Lung (tissue), 17 donors: ENCODE measurements at places on chromosomes 1 and 21. TPM values are rescaled to one million over a fixed set of nuclear protein-coding genes. Genes with fewer than 3 reads are reported as not detected.
A peak's percentile ranks its signal among the peaks of the same experiment; 100 is the strongest.

DNA sequence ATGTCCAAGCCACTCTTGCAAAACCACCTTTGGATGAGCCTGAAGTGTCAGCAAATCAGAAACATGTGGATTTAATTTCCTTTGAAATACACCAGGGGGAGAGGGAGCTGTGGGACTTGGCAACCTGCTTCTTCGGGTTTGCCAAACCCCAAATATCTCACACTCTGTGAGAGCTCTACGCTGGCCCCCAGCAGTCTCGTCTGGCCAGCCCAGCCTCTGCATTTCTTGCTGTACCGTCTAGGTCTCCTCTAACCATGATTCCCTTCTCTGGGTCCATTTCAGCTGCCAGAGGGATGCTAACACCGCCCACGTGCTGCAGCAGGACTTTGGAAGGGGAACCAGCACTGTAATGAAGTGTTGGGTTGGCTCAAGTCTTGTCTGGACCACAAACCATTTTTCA lies 114.6 kb downstream of the MRPS6 start:
- H3K4me3 ChIP-seq = no peak overlapping the region
- H3K4me1 ChIP-seq = no peaks in the 10 kb centered on the region
- H3K27me3 ChIP-seq = no peaks in the 10 kb centered on the region
- H3K27ac ChIP-seq = no peak overlapping the region
- DNase-seq = peak; percentile 76

The ARHGEF2 gene
- total RNA-seq = 289 TPM

The INSRR gene
- not detected for total RNA-seq

The TFF3 gene
- total RNA-seq = 23.9 TPM

The HES2 gene
- total RNA-seq = 0.26 TPM

DNA sequence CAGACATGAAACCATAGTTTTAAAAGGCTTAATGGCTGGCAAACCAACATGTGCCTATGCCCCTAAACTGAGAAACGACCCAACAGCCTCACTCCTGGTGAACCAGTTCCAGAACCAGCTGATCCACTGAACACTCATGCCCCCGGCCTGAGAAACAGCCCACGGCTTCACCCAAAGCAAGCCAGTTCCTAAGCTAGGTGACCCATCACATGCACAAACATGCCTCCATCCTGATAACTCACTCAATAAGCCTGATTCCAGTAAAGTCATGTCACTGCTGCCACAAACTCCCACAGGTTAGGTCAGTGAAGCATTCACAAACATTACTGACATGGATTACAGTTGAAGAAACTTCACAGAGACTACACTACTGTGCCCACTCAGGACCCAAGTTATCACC lies 161.6 kb downstream of the USH2A start:
- H3K36me3 ChIP-seq = no peaks in the 10 kb centered on the region
- DNase-seq = no peak
- H3K27me3 ChIP-seq = no peaks in the 10 kb centered on the region
- no peak overlapping the region for H3K27ac ChIP-seq
- no peaks in the 10 kb centered on the region for H3K4me1 ChIP-seq
- H3K4me3 ChIP-seq = no peak overlapping the region

DNA sequence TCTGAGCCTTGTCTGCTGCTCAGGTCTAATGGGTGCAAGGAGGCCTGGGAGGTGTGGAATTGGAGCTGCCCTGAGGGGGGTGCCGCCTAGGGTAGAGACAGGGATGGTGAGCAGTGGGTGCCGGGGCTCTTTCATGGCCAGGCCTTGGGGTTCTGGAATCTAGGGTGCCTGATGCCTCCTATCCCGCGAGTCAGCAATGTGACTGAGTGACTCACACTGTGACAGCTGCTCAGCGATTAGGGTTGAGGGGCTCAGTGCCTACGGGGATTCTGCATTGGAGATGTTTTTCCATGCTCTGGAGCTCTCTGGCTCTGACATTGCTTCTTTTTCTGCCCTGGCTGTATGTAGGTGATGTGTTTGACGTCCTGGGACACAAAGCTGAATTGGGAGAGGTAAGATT lies 16.8 kb downstream of the ATP8B2 start:
- no peaks in the 10 kb centered on the region for H3K4me1 ChIP-seq
- peaks cover 27% of the 10 kb centered on the region for H3K36me3 ChIP-seq
- H3K27me3 ChIP-seq = no peaks in the 10 kb centered on the region
- H3K27ac ChIP-seq = no peak overlapping the region

DNA sequence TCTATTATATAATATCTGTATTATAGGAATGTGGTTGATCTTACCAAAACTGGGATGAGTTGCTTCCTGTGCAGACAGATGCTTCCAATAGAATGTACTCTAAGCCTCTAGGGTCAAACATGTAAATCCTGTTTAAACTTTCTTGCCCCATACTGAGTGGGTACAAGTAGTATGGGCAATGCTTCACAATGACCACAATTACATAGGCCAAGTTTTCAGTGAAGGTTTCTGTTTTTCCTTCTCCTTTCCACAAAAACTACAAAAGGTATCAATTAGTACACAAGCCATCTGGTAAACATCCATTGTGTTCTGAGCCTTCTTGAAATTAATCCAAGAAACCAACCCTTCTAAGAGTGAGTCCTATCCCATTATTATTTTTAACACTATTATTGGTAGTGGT lies 16.8 kb downstream of the OTUD7B start:
- DNase-seq = no peak
- H3K36me3 ChIP-seq = no peaks in the 10 kb centered on the region
- H3K27ac ChIP-seq = no peak overlapping the region
- H3K4me3 ChIP-seq = no peak overlapping the region
- peaks cover 23% of the 10 kb centered on the region for H3K4me1 ChIP-seq

DNA sequence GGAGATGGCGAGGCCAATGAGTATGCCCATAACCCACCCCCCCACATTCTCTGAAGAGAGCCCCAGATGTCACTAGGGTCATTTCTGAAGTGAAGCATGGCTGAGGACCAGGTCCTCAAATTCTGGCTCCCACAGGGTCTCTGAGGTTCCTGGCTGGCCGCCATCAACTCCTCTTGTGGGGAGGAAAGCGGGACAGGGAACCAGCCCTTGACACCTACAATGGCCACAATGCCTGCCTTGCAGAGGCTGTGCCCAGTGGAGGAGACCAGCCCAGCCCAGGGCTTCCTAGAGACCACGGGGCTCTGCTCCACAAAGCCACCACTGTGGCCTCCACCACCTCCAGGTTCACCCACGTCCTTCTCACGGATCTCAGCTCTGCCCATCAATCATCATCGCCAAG lies 120.1 kb upstream of the ARHGEF16 start:
- peaks cover 46% of the 10 kb centered on the region for H3K4me1 ChIP-seq
- H3K27ac ChIP-seq = no peak overlapping the region
- H3K36me3 ChIP-seq = no peaks in the 10 kb centered on the region
- no peak for DNase-seq
- H3K27me3 ChIP-seq = peaks cover 2% of the 10 kb centered on the region
- no peak overlapping the region for H3K4me3 ChIP-seq

- no peak overlapping the region for H3K27ac ChIP-seq
- H3K4me1 ChIP-seq = peaks cover 20% of the 10 kb centered on the region
- H3K4me3 ChIP-seq = no peak overlapping the region
- peaks cover 6% of the 10 kb centered on the region for H3K36me3 ChIP-seq
Observed at GRCh38 chr1:205316161-205316566, 5.4 kb downstream of the NUAK2 start.

DNA sequence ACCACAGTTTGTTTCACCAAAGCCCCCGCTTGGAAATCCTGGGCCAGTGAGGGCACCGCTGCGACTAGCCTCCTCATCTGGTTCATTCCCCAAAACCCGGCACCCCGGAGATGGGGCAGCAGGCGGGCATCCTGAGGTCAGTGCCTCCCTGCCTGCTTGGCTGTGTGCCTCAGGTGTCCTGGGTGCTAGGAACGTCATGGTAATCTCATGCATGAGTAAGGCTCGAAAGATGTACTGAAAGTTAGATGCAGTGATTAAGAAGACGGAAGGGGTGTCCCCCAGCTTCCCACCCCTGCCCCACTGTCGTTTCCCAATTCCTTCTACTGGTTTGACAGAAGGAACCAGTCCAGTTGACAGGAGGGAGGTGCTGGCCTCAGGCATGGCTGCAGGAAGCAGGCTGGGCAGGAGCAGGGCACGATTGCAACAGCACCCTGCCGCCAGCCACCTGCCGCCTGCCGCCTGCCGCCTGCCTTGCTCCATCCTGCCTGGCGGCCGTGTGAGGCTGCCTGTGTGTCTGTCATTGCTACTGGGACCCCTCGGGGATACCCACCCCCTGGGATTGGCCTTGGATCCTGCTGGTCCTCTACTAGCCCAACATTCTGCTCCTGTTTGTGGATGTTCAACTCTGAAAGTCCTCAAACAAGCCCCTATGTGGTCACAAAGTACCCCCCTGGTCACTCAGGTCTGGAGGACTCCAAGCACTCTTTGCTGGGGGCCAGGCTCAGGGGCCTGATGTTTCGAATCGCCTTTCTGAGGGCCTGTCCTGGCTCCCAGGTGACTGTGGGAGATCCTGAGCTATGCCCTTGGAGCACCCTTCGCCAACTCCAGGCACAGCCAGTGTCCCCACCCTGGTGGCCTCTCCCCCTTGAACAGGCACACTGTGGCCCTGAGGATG lies 73.0 kb upstream of the IFFO2 start:
- DNase-seq = no peak
- H3K4me3 ChIP-seq = no peak overlapping the region
- no peaks in the 10 kb centered on the region for H3K4me1 ChIP-seq
- H3K36me3 ChIP-seq = no peaks in the 10 kb centered on the region

DNA sequence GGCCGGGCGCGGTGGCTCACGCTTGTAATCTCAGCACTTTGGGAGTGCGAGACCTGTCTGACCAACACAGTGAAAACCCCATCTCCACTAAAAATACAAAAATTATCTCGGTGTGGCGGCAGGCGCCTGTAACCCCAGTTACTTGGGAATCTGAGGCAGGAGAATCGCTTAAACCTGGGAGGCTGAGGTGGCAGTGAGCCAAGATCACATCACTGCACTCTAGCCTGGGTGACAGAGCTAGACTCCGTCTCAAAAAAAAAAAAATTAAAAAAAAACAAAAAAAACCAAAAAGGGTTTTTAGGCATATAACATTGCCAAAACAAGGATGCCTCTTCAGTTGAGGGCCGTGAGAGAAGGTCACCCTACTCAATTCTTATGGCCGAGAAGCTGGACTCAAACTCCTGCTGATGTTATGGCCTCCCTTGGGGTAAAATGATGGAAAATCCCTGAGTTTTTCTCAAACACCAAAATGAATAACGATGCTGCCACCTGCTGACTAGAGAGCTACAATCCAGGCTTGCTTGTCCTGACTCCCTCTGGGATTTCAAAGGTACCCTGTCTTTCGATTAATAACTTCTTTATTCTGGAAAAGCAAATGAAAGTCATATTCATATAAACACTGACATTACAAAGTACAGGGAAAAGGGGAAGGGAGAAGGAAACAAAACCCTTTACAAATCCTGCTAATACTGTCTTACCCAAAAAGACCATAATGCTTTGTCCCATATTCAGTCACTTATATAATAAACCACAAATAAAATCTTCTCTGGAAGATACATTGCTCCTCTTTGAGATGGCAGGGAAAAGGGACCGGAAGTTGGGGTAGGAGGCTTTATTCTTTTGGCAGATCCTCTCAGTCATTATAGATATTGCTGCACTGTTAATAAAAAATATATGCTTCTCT lies 10.7 kb downstream of the RAB42 start:
- H3K4me1 ChIP-seq = no peaks in the 10 kb centered on the region
- H3K4me3 ChIP-seq = no peak overlapping the region
- no peak overlapping the region for H3K27ac ChIP-seq
- no peaks in the 10 kb centered on the region for H3K27me3 ChIP-seq
- peak; percentile 88 for DNase-seq

- H3K27ac ChIP-seq = no peak overlapping the region
- no peaks in the 10 kb centered on the region for H3K27me3 ChIP-seq
- H3K36me3 ChIP-seq = peaks cover 20% of the 10 kb centered on the region
- peaks cover 9% of the 10 kb centered on the region for H3K4me1 ChIP-seq
Observed at GRCh38 chr21:37204580-37204979, 62.6 kb downstream of the VPS26C start.

- no peaks in the 10 kb centered on the region for H3K36me3 ChIP-seq
- DNase-seq = no peak
- H3K4me1 ChIP-seq = peaks cover 56% of the 10 kb centered on the region
Observed at GRCh38 chr1:155007251-155007828, 4.7 kb downstream of the ZBTB7B start.

GRCh38 chr1:156497743-156498431 lies 2.7 kb downstream of the MEF2D start:
- peaks cover 43% of the 10 kb centered on the region for H3K4me1 ChIP-seq
- H3K27me3 ChIP-seq = no peaks in the 10 kb centered on the region
- H3K4me3 ChIP-seq = peak overlapping the region; percentile 21
- DNase-seq = no peak
- no peaks in the 10 kb centered on the region for H3K36me3 ChIP-seq

DNA sequence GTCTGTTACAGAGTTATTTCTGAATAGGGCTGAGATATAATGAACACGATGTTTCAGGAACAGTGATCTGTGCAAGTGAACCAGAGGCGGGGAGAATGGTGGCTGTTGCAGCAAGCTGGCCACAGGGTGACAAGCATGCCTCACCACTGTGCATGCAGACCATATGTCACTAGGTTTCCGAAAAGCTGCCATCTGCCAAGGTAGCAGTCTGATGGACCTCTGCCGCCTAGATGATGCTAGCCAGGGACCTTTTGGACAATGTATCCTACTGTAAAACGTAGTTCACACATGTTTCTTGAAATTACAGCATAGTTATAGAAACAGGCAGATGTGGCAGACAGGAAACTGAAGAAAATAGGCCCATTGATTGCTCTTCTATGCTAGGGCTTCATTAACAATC lies 204.2 kb upstream of the RRP15 start:
- no peak overlapping the region for H3K27ac ChIP-seq
- H3K36me3 ChIP-seq = no peaks in the 10 kb centered on the region
- H3K4me1 ChIP-seq = no peaks in the 10 kb centered on the region
- no peaks in the 10 kb centered on the region for H3K27me3 ChIP-seq
- DNase-seq = no peak

GRCh38 chr1:169295846-169296245 lies 71.8 kb downstream of the NME7 start:
- peaks cover 9% of the 10 kb centered on the region for H3K36me3 ChIP-seq
- H3K27ac ChIP-seq = no peak overlapping the region
- no peaks in the 10 kb centered on the region for H3K4me1 ChIP-seq
- H3K27me3 ChIP-seq = no peaks in the 10 kb centered on the region

GRCh38 chr1:208112401-208112800 lies 131.8 kb downstream of the PLXNA2 start:
- H3K4me1 ChIP-seq = peaks cover 2% of the 10 kb centered on the region
- no peaks in the 10 kb centered on the region for H3K36me3 ChIP-seq
- H3K27ac ChIP-seq = no peak overlapping the region
- no peaks in the 10 kb centered on the region for H3K27me3 ChIP-seq
- H3K4me3 ChIP-seq = no peak overlapping the region
- no peak for DNase-seq

DNA sequence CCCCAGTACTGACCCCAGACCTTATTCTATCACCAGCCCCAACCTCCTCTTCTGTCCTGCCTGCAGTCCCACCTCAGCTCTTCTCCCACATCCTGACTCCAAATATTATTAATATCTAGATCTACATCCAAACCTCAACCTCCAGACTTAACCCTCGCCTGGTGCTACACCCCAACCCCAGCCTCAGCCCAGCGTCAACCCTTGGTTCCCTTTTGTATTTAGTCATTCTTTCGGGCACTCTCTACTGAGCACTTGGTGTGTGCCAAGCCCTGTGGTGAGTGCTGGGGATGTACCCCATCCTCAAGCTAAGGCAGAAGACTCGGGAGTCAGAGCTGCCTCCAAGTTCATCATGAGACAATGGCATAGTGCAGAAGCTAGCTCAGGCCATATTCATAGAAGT lies 1.1 kb downstream of the SHISAL2A start:
- H3K4me1 ChIP-seq = peaks cover 3% of the 10 kb centered on the region
- H3K27me3 ChIP-seq = no peaks in the 10 kb centered on the region
- H3K4me3 ChIP-seq = no peak overlapping the region
- DNase-seq = no peak
- H3K36me3 ChIP-seq = no peaks in the 10 kb centered on the region
- no peak overlapping the region for H3K27ac ChIP-seq

The AQP10 gene
- 0.64 TPM for total RNA-seq

GRCh38 chr21:42162831-42163510 lies 56.0 kb upstream of the ABCG1 start:
- DNase-seq = no peak
- no peak overlapping the region for H3K27ac ChIP-seq
- H3K36me3 ChIP-seq = no peaks in the 10 kb centered on the region
- no peaks in the 10 kb centered on the region for H3K27me3 ChIP-seq
